ENCODE measurements at places on chromosomes 3 and 15.

- DNase-seq: no peak
These were observed 5.6 kb upstream of the ISLR start for GRCh38 chr15:74167891-74168331.

DNA sequence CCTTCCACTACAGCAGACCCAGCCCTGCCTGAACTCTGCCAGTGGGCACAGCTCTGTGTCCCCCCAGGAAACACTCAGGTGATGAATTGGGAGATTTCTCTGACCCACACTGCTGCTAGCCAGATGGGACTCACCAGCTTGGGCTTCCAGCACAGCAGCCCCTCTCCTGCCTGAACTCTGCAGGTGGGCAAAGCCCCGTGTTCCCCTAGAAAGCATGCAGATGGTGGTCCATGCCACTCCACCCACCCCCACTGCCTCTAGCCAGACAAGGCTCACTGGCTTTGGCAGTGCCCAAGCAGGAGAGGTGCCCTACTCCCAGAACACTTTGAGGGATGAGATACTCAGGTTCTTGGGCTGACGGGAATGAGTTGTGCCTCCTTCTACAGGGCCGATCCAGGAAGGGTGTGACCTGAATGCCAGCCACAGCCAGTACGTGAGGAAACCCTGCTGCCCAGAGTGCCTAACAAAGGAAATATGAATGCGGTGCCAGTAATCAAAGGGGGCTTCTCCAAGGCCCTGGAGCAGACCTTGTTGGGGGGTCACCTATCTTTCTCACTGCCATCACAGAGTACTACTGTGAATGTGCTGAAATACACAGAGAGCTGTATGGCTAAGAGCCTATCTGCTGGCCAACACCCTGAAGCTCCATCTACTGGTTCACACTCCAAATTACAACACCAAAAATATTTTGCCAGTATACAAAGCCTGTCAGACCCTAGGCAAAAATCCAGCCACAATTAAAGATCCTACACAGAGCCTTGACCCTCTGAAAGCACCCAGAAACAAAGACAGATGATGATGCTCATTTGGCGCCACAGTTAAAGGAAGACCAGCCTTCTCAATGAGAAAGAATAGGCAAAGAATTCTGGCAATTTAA, 61.9 kb downstream of the BTLA start:
- peak; percentile 63 for DNase-seq

DNA sequence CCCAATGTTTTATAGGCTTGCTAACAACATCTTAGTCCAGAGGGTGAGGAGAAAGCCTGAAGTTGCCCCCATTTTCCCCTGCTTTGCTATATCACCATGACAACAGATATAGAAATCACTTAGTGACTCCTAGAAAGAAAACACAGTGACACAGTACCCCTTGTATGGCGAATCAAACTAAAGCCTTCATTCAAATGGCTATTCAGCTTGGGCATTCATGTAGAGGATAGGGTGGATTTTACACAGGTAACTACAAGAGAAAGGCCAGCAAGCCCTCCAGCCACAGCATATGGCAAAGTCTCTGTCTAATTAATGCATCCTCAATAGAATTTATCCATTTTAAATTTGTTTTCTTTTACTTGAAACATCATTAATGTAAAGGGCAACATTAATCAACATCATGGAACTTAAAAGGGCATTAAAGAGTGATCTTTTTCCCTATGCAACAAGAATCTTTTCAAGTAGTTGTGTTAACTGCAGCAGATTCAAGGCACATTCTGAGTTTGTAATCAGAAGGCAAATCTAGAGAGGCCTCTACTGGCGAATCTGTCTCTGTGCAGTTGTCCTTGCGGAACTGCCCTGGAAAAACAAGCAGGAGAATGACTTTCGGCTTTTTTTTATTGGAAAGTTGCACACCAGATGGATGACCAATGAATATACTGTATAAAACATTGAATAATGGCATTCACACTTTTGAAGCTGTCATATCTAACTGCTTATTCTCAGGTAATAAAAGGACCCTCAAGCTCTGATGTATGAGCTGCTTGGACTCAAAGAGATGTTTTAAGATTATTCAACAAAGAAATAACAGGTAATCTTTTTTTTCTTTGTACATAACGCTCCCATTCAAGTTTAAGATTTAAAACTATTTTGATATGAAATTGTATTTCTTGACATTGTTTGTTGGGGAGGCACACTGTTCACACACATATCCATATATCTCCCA, 621.7 kb upstream of the AGTR1 start:
- DNase-seq: no peak

GRCh38 chr3:86245360-86245759, 745.6 kb downstream of the VGLL3 start:
- DNase-seq: no peak

DNA sequence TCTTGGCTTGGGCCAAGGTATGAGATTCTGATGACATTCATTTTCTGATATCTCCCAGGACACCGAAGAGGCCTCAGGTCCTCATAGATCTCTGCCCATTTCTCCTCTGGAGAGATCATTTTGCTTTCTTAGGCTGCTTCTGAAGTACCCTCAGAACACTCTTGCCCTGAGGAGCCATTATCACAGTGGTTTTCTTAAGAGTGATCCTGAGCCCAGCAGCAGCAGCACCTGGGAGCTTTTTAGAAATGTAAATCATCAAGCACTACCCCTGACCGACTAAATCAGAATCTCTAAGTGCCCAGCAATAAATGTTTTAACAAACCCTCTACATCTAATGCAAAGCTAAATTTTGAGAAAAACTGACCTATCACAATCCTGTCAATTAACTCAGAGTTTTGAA, 40.6 kb upstream of the SLC9A9 start:
- no peak for DNase-seq

- no peak for DNase-seq
These were observed 2.6 kb upstream of the AGBL1 start for GRCh38 chr15:86077070-86077469.

DNA sequence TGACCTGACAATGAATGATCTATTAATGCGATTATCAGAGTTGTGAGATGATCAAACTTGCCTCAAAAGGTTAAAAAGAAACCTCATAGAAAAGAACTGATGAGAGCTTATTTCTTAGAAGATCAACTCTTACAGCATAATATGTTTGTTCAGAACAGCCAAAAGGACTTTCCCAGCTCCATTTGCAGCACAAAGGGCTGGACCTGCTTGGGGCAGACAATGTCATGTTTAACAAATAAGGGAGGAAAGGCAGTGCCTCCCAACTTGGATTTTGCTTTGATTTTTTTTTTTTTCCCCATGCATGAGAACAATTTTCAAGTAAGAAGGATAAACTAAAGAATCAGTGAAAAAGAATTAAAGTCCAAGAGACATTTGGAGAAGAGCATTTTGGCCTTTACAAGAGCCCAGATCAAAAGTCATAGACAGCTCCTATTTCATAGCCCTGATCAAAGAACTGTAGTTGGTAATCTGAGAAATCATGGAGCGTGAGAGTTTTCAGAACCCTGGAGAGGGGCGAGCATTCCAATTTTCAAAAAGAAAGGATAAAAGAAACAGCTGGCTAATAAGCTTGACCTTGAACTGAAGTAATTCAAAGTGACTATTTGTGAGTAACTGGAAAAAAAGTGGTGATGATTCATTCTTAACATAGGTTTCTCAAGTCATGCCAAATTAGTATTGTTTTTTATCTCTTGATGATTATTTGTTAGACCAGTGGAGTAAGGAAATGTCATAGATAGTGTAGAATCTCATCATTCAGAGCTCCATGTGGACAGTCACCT, 136.0 kb upstream of the CFAP20DC start:
- no peak for DNase-seq

DNA sequence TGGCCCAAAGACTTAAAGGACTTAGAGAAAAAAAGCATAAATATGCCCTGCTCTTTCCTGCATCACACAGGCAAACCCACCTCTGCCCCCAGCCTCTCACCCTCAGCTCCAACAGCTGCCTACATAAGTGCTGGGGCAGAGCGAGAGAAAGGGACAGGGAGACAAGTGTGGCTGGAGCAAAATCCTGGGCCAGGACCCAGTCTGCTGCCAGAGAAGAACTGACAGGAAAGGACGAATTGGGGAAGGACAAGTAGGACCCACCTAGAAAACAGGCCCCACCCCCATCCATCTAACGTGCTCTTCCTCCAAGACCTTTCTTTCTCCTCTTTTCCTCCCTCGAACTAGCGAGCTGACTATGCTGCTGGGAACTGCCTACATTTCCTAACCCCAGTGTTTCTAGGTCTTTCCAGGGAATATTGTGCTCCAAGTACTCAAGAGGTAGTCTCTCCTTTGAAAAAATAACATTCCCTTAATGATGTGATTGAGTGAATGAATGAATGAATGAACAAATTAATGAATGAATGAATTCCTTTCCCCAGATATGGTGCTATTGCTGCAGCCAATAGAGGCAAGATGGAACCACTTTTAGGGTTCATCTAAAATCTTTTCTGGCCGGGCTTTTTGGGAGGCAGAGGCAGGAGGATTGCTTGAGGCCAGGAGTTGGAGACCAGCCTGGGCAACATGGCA, 18.4 kb downstream of the IGDCC4 start:
- no peak for DNase-seq

DNA sequence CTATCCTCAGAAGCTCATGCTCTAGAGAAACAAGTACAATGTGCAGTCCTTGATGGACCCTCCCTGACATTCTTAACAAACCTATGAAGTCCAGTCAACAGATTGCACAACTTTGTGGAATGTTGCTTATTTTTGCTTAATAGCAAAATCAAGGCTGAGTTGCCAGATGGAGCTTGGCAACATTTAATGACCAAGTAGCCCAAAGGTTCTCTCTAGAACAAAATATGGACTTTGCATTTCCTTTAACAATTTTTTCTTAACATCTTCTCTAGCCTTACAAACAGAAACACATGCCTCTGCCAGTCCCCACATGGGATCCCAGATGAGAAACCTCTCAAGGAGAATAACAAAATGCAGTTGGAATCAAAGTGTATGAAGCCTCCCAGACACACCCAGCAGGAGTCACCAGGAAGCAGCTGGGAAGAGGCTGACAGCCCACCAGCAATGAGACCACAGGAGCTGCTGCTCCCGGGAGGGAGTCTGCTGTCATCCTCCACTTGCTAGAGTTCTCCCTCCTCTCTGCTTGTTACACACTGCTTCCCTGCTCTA, 422.5 kb upstream of the CDIN1 start:
- DNase-seq: no peak

DNA sequence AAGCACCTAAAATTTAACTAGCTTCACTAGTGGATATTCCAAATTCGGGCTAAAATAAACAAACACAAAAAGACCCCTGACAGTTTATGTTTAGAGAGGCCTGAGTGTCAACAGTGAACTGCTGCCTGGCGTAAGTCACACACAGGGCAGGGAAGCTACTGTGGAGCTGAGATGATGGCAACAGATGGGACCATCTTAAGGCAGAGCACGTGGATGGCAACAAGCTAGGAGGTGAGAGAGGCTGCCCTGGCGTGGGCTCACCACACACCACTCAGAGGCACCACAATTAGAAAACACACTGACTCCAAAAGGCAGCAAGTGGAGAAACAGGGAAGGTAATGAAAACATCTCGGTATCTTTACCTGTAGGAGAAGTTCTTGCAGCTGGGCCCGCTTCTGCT, 93.3 kb downstream of the ATP1B3 start:
- DNase-seq: no peak

DNA sequence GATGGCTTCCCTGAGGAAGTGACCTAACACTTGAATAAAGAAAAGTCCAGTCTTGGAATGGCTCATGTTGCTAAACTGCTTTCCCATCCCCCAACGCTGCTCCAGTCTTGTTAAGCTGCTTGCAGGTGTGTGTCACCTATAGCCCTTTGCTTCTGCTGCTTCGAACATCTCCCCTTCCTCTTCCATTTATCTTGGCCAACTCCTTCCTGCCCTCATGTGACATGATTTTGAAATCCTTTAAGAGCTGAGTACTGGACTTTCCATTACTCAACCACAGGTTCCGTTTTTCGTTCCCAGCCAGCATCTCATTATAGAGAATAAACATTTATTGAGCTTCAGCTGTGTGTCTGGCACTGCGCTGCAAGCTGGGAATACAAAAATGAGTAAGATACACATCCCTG, 1.7 kb downstream of the ATG7 start:
- DNase-seq: no peak

GRCh38 chr15:39228889-39229288, 352.0 kb upstream of the THBS1 start:
- DNase-seq: no peak

GRCh38 chr3:15861163-15861562, 63.4 kb upstream of the ANKRD28 start:
- no peak for DNase-seq

DNA sequence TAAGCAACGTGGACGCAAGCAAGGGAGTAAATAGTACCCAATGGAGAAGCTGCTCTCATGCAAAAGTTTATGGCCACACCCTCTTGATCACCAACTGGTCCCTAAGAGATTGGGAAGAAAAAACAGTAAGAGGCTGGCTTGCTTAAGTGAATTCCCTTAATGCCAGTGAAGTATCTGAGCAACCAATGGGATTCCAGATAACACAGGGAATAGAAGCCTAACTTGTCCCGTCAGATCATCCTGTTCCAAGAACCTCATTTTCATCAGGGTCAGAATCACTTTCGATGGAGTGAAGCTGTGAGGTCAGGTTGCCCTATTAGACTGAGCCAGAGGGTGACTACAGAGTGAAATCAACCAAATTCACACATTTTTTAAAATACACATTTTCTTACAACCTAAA, 104.3 kb downstream of the CD47 start:
- no peak for DNase-seq

- DNase-seq: no peak
These were observed 182.9 kb upstream of the RORA start for GRCh38 chr15:61411902-61412510.

DNA sequence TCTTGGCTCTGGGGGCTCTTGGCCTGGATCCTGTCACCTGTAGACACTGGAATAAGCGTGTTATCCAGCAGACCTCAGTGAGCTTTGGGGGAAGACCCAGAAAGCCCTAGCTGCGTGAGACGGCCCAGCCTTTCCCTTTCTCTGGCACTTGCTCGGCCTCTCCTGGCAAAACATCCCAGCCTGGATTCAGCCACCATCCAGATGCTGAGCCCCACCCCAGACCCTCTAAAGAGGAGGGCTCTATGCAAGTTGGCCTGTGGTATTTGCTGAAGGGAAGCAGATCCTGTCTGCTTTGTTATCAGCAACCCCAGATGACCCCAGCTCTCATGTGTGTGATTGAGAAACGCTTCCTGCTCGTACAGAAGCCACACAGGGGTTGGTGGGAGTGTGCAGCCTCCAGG, 267.2 kb downstream of the FAM43A start:
- DNase-seq: no peak

DNA sequence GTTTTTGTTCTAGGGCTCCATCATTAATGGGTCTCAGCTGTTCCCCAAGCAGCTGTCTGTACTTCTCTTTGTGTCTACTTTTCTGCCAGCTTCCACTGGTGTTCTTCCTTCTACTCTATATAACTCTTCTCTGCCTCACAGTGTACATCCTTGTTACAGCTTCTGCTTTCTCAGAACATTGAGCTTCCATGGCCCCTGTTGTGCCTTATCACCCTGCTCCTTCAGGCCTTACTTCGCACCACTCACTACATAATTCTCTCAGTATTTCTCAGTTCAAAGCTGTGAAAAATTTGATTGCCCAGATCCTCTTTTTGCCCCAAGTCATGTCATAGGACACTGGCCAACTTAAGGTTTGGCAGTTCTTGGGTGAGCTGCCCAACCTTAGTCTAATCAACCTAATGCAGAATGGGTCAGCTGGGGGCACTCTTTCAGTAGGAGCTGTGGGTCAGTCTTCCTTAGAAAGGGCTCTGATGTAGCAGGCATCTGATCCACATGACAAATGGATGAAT, 28.9 kb downstream of the CSTA start:
- no peak for DNase-seq

- DNase-seq: peak; percentile 63
These were observed 556 bp downstream of the ANKRD63 start for GRCh38 chr15:40282147-40282868.
